Right atrium auricular region (tissue), 2 donors: ENCODE measurements at places on chromosomes 11 and 22. TPM values are rescaled to one million over a fixed set of nuclear protein-coding genes. Genes with fewer than 3 reads are reported as not detected.

DNA sequence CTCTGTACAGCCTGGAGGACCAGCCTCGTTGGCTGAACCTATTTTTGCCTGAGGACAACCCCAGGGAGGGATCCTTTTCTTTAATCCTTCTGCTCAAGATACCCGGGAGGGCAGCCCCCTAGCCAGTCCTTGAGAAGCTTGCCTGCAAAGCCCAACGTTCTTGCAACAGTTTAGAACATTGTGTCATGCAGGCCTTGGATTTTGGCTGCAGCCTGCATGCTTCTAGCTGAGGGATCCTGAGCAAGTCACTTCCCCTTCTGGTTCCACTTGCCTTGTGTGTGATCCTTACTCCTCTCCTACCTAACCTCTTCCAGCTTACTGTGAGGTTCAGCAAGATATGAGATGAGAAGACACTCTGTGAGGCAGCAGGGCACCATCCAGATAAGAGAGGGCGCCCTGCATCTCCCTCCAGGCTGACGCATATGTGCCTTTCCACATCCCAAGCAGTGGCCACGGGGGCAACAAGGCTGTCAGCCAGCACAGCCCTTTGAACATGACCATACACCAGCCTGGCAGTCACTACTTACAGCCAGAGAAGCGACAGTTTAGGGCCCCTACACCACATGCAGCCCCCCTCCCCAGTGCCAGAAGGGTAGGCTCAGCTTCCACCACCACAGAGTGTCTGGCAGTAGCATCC, 76.1 kb downstream of the C11orf58 start:
- no peak for DNase-seq
- peaks cover 70% of the 10 kb centered on the region for H3K4me1 ChIP-seq
- peaks cover 28% of the 10 kb centered on the region for H3K36me3 ChIP-seq

- no peak overlapping the region for H3K4me3 ChIP-seq
- no peaks in the 10 kb centered on the region for H3K4me1 ChIP-seq
- H3K27ac ChIP-seq: no peak overlapping the region
- no peak for DNase-seq
- H3K36me3 ChIP-seq: no peaks in the 10 kb centered on the region
Measured at GRCh38 chr11:76327756-76328388, 53.1 kb downstream of the THAP12 start.

DNA sequence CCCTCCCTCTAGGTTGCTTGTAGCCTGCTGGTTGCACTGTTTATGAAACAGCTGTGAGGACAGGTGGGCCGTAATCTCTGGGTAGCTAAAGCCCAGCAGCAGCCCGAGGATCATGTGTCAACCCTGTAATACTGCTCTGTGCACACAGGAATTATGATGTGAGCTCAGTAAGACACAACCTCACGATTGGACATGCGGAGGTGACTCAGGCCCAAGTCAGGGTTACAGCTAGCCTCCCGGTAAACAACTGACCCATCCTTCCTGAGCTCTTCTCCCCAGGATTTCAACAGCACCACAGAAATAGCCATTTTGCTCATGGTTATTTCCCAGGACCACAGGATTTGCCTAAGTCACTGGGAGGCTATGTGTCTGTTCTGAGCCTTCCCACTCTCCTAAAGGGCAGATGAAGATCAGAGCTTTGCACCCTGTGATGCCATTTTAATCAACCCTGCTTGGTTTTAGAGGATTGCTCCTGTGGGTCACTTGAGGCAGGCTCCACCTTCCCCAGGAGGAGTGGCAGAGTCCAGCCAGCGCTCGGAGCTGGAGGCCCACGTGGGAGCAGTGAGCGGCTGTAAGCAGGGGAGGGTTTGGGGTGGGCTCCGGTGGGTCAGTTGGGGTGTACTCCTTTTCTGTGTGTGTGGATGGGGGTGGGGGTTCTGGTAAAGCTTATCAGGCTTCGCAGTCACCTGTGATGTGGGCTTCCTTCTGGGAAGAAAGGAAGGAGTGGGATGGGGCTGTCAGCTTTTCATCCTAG, at the start of gene AMPD3:
AMPD3 (plus strand) TSS at position 387 of the 754 bp plus-strand sequence. CDS start 6,256 bp downstream, outside the sequence.
- DNase-seq: no peak
- peak within 1 kb of the TSS; percentile 24 for H3K4me3 ChIP-seq
- no peaks in the 10 kb centered on the region for H3K4me1 ChIP-seq
- H3K27ac ChIP-seq: no peak within 1 kb of the TSS

DNA sequence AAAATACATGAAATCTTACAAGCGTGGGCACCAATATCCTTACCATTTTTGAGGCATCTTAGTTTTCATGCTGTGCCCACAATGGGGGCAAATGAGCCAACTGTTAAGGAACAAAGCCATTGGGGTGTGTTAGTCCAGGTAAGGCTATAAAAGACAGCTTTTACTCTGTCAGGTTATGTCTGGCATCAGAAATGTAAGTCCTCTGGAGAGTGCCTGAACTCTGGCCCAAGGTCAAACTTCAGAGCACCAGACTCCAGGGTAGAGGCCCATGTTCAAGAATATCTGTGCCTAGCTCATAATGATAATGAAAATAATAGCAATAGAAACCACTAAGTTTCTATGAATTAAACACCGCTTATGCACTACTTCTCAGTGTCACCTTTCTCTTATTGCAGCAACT, 105.5 kb downstream of the CSNK2A3 start:
- no peak overlapping the region for H3K27ac ChIP-seq
- H3K4me3 ChIP-seq: no peak overlapping the region

GRCh38 chr11:44315947-44316658, 6.2 kb upstream of the ALX4 start:
- no peaks in the 10 kb centered on the region for H3K36me3 ChIP-seq
- H3K4me1 ChIP-seq: peaks cover 29% of the 10 kb centered on the region
- no peak overlapping the region for H3K27ac ChIP-seq
- H3K27me3 ChIP-seq: peaks cover 56% of the 10 kb centered on the region

CPT1B gene
- 184 TPM for total RNA-seq

SLC39A13 gene
- total RNA-seq: 79.8 TPM

P2RX6 gene
- total RNA-seq: 1.0 TPM

CSRP3 gene
- 1,621 TPM for total RNA-seq

ZNF215 gene
- total RNA-seq: 0.63 TPM

EFCAB6 gene
- total RNA-seq: 1.5 TPM
